CMK (cell line): ENCODE measurements at places on chromosomes 16 and 17.

GRCh38 chr17:64750891-64751677 is 89.0 kb upstream of the SMURF2 start:
- DNase-seq = no peak

- no peak for DNase-seq
Observed at GRCh38 chr17:4691686-4692085, 12.3 kb downstream of the PELP1 start.

DNA sequence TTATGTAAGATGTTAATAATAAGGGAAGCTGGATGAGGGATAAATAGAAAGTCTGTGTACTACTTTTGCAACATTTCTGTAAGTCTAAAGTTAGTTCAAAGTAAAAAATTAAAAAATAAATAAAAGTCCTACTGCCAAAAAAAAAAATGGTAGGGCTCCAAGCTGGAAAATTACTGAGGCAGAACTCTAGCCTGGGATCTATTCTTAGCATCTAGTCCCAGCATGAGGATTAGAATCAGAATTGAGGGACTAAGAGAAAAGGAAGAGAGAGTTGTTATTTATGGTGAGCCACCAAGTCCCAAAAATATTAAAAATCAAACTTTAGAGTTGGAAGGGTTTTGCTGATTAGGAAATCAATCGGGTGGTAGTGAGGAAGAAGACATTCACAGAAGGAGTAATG is 110.3 kb downstream of the CYB561 start:
- no peak for DNase-seq

DNA sequence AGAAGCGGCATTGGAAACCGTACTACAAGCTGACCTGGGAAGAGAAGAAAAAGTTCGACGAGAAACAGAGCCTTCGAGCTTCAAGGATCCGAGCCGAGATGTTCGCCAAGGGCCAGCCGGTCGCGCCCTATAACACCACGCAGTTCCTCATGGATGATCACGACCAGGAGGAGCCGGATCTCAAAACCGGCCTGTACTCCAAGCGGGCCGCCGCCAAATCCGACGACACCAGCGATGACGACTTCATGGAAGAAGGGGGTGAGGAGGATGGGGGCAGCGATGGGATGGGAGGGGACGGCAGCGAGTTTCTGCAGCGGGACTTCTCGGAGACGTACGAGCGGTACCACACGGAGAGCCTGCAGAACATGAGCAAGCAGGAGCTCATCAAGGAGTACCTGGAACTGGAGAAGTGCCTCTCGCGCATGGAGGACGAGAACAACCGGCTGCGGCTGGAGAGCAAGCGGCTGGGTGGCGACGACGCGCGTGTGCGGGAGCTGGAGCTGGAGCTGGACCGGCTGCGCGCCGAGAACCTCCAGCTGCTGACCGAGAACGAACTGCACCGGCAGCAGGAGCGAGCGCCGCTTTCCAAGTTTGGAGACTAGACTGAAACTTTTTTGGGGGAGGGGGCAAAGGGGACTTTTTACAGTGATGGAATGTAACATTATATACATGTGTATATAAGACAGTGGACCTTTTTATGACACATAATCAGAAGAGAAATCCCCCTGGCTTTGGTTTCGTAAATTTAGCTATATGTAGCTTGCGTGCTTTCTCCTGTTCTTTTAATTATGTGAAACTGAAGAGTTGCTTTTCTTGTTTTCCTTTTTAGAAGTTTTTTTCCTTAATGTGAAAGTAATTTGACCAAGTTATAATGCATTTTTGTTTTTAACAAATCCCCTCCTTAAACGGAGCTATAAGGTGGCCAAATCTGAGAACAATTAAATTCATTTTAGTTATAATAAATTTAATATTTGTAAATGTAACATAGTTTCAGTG is 1.7 kb downstream of the HEXIM1 start:
- DNase-seq = no peak

DNA sequence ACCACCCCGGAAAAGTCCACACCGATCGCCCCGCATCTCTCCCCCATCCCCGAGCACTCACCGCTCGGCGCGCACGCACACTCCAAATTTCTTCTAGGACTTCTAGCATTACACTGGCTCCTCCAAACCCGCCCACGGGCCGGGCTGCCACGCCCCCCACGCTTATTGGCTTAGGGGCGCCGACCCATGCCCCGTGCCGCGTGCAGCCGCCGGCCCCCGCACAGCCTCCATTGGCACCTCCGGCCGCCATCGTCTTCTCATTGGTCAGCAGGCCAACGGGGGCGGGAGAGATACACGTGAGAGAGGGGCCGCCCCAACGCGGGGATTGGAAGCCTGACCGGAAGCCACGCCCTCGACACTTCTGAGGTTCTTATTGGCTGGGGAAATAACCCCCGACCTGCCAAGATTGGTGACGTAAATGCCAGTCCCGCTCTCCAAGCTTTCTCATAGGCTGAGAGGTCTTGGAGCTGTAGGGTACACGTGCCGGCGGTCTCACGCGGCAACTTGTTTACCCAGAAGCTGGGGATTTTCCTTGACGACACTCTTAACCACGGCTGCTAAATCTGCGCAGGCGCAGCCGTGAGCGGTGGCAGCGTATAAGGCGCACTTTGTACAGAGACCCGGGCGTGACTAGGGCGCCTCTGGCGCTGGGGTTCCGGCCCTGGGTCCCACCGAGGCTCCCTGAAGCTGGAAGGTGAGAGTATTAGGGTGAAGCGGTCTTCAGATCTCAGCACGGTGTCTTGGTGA is 4.2 kb upstream of the PER1 start:
- peak; percentile 93 for DNase-seq

DNA sequence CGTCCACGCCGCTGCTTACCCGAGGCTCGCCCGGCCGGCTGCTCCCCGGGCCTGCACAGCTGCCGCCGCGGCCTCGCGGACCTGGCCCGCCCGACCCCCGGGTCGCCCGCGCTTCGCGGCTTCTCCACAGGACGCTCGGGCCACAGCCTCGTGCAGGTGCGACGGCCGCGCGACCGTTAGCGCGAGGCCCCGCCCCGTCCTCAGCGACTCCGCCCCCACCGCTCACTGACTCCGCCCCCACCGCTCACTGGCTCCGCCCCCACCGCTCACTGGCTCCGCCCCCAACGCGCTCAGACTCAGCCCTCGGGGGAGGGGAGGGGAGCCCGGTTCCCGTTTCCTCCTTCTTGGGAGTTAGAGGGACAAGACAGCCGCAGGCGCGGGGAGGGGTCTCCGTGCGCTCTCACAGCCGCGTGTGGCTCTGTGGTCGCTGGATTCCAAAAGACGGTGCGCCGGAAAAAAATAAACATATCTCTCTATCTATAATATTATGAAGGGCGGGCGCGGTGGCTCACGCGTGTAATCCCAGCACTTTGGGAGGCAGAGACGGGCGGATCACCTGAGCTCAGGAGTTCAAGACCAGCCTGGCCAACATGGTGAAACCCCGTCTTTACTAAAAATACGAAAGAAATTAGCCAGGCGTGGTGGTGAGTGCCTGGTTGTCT is at the start of gene MEIOB:
MEIOB (minus strand) TSS at position 191 of the 662 bp plus-strand sequence. CDS start 3,989 bp downstream, outside the sequence.
- DNase-seq = peak; percentile 57
